ENCODE measurements at places on chromosomes 7 and 10.

- no peak for DNase-seq
Measured at GRCh38 chr7:38905056-38905759, 3.8 kb downstream of the VPS41 start.

DNA sequence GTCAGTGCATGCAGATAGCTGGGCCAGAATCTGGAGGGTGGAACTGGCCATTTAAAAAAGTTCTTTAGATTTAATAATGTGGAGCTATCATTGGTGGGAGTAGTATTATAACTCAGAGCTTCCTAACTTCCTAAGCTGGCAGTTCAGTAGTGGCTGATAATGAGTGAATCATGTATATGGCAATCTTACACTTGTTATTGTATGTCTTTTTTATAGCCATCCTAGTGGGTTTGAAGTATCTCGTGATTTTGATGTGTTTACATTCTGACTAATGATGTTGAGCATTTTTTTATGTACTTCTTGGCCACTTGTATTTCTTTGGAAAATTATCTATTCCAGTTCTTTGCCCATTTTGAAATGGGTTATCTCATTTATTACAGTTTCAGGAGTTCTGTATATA is 15.4 kb downstream of the TFAM start:
- no peak for DNase-seq

GRCh38 chr7:23012186-23012585 is 1.7 kb downstream of the HYCC1 start:
- no peak for DNase-seq

GRCh38 chr7:67847092-67847787 is 850.6 kb downstream of the TYW1 start:
- no peak for DNase-seq

Data from stimulated activated CD8-positive, alpha-beta memory T cell treated with anti-CD3 and anti-CD28 coated beads, Interleukin-4, amount 100 ng/mL, for 48 hours (primary cell).